ENCODE measurements at places on chromosomes 5 and 9.

DNA sequence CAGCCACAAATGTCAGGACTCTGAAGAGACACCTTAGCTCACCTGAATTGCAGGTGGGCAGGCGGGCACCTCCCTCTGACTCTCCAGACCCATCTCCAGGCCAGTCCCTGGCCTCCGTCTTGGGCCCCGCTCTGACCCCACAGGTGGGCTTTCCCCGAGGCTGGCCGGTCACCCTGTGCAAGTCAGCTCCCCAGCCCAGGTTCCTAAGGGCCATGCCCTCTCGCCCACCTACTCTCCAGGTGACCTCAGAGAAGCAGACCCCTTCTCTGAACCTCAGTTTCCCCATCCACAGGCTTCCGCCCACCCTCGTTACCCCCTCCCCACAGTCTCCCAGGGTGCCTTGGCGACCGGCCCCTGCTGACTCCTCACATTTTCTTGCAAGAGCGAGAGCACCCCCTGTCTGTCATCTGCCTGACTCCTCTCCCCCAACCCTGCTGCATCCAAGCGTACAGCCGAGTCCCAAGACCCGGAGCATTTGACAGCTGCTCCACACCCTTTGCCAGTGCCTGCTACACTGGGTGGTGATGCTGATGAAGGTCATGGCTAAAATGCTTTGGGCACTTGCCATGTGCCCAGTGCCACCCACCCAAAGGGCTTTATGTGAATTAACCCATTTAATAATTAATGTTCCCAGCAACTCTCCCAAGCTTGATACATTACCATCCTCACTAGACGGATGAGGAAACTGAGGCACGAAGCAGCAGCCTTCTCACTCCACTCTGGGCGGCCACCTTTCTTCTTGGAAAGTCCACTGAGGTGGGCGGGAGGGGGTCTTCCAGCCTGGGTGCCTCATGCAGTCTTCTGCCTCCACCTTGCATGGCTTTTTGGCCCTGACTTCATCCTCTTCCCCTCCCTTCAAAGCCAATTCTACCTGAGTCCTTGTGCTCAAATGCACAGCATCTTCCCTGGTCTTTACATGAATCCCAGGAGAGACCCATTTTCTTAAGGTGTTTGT lies 51.1 kb upstream of the ORM1 start:
- no peak for DNase-seq

DNA sequence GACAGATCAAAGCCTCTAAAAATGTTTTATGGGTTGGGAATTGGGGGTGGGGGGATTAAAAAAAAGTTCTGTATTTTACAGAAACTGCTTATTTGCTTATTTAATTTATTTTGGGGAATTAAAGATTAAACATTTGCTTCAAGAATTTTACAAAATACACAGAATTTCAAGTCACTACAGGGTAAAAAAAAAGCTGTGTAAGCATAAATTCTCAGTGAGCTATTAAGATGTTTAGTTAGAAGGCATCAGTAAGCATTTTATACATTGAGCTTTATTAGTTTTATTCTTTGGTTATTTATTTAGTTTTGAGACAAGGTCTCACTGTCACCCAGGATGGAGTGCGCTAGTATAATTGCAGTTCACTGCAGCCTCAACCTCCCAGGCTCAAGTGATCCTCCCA lies 5.2 kb downstream of the BDP1 start:
- DNase-seq = no peak

DNA sequence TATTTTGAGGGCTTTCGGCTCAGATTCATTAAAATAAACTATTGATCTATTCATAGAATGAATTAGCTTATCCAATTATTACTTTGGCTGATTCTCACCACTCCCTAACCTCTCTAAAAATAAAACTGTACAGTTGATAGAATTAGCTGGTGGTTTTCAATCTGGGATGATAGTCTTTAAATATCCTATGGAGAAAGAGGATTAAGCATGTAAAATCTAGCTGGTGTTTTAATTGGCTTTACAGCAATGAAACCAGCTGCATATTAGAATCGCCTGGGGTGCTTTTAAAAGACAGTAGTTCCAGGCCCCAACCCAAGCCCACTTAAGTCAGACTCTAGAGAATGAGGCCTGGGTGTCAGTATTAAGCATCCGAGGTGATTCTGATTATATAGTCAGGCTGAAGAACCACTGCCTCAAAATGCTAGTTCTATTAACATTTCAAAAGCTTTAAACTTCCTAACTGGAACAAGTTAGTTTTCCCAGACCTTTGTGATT lies 95.1 kb downstream of the MAP1B start:
- no peak for DNase-seq

- no peak for DNase-seq
Measured at GRCh38 chr5:114243972-114244317, 117.9 kb upstream of the KCNN2 start.

- DNase-seq = no peak
Measured at GRCh38 chr5:67732471-67732870, 483.1 kb upstream of the PIK3R1 start.

DNA sequence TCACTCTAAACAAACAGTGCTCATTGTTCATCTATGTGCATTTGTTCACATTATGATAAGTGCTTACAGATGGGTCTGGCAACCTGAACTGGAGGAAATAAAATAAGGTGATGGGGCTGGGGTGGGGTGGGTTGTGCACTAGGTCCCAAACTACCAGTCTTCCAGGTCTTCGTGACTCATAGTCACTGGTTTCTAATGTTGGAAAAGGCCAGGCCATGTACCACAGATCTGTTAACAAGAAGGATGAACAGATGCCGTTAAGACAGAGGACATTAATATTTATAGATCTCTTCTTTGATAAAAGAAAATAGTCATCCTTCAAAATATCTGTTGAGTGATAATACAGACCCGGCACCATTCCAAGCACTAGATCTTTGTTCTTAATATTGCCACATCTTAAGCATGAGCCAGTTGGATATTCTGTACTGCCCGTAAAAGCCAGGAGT lies 71.4 kb upstream of the STARD4 start:
- DNase-seq = no peak

DNA sequence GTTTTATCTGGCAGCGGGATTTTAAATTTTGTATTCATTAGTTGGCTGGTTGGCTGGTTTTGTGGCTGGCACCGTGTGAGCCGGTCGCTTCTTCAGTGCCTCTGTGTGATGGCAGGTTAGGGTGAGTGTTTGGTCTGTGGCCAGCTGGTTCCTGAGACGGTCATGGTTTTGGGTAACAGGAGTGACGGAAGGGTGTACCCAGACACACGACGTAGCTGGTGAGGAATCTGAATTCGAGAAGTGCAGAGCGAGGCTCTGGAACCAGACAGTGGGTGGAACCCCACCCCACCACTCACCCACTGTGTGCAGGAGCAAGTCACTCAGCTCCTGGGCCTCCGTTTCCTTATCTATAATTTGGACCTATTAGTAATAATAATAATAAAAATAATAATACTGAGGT lies 2.7 kb downstream of the BTNL9 start:
- DNase-seq = no peak

DNA sequence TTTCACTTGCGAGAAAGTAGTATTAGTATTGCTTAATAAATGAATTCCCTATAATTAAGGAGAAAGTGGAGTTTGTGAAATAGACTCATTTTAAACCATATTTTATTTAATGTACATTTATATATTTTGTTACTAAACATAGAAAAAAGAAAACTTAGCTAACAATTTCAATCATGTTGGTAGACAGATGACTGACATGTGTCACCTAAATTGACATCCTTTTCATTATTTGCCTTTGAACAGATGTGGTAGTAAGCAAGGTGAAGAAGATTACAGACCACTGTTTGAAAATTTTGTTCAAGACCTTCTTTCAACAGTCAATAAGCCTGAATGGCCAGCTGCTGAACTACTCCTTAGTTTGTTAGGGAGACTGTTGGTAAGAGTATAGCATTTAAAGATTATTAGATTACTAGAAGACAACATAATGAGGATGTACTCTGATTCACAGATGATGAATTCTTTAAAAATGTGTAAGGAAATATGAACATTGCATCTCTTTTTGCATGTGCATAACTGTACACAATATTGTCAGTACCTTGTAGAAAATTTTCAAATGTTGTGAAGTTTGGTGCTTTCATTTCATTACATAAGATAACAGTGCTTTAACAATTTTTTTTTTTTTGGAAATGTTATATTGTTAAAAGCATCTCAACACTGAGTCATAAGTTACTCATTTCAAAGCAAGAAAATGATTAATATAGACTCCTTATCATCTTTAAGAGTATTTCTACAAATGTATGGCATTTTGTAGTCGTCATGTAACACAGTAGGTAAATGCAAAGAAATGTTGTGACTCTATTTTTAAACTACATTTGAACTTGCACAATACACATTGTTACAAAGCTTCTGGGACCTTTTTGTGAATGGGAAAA lies 139.5 kb downstream of the NIPBL start:
- no peak for DNase-seq

GRCh38 chr5:172172912-172173563 lies 15.0 kb downstream of the STK10 start:
- no peak for DNase-seq

- DNase-seq = no peak
Measured at GRCh38 chr5:78549043-78549442, 99.5 kb downstream of the LHFPL2 start.

DNA sequence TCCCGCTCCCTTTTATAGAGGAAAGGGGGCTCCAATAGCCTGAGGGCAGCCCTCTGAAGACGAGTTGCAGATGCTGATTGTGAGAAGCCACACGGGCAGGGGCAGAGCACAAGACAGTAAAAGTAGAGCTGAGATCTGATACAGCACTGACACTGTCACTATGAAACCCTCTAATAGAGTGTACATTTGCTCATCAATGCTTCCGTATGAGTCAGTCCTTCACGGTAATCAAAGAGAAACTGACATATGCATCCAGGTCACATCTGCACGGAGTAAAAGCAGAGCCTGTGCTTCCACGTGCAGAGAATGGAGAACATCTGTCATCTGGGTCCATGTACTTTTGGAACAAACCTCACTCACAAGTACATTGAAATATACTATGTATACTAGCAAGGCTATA lies 60.6 kb upstream of the TMEM215 start:
- no peak for DNase-seq

All from NCI-H1048 (cell line).